Stimulated activated CD8-positive, alpha-beta memory T cell treated with anti-CD3 and anti-CD28 coated beads, Interleukin-15, amount 100 ng/mL, for 48 hours (primary cell): ENCODE measurements at places on chromosomes 4 and X.

GRCh38 chr4:17763931-17764330, 17.5 kb downstream of the FAM184B start:
- no peak for DNase-seq

- no peak for DNase-seq
Measured at GRCh38 chr4:182494103-182494502, 250.9 kb downstream of the TENM3 start.

DNA sequence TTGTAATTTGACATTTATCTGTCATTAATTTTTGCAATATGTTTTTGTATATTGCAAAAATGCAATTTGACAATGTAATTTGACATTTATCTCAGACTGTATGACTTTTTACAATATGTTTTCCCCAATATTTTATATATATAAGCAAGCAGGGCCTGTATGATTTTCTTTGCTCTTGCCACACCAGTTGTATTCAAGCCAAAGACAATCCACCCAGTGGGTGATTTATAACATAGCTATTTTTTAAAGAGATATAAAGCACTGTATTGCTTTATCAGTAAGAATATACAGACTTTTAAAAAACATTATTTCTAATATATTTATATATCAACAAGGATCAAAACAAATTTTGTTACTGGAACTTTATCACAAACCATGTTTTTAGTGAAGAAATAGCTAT, 47.3 kb downstream of the SLIT2 start:
- DNase-seq: no peak

DNA sequence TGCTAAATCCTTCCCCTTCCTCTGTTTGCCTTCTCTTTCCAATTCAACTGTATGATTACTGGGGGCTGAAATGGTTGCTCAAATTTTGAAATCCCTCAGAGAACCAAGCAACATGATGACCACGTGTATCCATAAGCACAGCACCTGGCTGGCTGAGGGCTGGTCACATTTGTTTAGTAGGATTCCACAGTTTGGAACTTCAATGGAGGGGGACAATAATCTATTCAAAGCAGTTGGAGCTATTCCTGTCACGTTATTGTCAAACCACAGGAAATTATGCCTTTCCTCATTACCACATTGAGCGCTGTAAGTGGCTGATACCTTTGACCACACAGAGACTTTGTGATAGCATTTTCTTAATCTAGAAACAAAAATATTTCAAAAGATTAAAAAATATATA, 7.0 kb downstream of the TMSB4X start:
- no peak for DNase-seq

DNA sequence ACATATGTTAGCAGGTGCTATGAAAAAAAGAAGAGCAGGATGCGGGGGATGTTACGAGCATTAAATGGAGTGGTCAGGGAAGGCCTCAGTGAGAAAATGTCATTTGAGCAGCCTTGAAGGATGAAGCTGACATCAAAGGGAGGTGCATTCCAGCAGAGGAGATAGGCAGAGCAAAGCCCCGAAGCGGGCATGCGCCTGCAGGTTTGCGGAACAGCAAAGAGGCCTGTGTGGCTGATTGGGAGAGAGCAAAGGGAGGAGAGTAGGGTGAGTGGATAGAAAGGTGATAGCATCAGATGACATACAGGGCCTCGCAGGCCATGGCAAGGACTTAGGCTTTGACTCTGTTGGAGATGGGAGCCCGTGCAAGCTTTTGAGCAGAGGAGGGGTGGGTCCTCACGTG, 95.4 kb upstream of the GPR50 start:
- no peak for DNase-seq

- no peak for DNase-seq
Measured at GRCh38 chr4:29131304-29131703, 1588.9 kb upstream of the PCDH7 start.

- no peak for DNase-seq
Measured at GRCh38 chrX:39755143-39756032, 342.4 kb downstream of the BCOR start.

GRCh38 chr4:61397174-61397573, 197.0 kb downstream of the ADGRL3 start:
- DNase-seq: no peak

DNA sequence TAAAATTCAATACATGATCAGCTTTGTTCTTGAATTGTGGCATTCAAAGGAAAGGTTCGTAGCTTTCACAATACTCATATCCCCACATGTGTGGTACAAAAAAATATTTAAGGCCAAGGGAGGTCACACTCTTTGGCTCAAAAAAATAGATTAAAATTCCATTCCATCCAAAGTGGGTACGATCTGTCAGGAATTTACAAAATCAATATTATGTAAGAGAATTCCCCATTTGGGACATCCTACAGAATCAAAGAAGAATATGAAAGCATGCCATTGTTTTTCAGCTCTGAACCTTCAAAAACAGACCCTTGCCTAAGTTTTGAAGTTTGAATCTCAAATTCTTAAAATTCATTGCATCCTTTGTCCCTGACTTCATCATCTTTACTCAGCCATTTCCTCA, 85.8 kb downstream of the MID1 start:
- DNase-seq: no peak

DNA sequence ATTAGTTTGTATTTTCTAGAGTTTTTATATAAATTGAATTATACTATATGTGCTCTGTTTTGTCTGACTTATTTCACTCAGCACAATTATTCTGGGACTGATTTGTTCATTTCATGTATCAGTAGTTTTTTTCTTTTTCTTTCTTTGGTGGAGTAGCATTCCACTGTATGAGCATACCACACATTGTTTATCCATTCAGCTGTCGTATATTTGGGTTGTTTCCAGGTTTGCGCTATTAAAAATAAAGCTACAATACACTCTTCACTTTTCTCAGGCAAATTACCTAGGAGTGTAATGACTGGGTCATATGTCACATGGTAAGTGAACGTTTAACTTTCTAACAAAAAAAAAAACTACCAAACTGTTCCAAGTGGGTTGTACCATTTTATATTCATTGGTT, 9.6 kb upstream of the OTUD4 start:
- DNase-seq: no peak

GRCh38 chr4:14254252-14254651, 626.7 kb upstream of the BOD1L1 start:
- no peak for DNase-seq

GRCh38 chr4:38673130-38673978, 9.4 kb downstream of the KLF3 start:
- no peak for DNase-seq

DNA sequence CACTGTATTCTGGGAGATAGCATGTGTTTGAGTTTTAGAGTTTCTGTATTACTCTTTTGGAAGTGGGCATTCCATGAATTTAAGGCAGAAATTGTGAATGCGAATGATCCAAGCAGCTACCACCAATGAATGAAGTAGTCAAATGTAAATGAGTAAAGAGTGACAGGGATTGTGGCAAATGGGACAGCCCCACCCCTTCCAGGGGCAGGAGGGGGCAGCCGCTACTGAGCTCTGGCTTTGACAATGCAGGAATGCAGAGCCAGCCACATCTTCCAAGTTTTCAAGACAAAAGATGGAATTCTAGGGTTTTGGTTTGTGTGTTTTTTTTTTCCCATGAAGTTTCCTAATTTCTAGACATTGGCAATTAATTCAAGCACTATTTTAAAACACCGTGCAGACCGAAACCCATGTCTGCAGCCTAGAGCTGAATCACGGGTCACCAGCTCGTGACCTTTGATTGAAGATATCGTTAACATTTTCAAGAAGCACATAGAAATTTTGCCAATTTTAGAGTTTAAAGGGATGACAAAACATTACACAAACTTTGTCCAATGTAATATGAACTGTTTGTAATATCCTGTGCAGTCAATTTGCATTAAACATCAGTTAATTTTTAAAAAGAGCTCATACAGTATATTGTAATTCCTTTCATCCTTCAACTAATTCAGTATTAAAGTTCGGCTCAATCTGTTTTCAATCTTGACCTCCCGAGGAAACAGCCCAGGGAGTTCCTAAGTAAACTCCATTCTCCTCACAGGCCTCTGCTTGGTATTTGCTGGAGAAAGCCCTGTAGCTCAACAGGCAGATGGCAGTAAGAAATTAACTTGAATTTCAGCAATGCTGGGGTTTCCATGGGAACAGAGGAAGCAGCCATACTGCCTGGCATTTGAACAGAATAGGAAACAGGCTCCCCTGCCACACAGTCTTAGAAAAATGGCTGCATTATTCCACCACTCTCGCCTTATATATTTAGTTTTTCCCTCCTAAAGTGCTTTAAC, 83.4 kb downstream of the UCHL1 start:
- DNase-seq: no peak

DNA sequence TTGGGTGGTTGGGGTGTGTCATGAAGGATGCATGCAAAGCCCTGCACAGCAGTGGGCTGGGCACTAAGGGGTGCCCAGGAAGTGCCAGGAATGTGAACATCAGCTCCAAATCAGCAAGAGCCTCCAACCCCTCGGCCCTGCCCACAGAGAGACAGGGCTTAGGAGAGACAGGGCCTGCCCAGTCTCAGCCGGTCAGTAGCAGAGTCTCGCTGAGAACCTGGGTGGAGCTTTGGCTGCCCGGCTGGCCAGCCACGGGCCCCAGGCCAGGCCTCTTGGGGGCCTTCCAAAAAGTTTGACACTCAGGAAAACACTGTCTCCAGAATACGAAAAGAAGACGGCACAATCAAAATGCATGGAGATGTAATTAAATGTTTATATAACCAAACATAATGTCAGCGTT, 4.3 kb upstream of the MXD4 start:
- no peak for DNase-seq

DNA sequence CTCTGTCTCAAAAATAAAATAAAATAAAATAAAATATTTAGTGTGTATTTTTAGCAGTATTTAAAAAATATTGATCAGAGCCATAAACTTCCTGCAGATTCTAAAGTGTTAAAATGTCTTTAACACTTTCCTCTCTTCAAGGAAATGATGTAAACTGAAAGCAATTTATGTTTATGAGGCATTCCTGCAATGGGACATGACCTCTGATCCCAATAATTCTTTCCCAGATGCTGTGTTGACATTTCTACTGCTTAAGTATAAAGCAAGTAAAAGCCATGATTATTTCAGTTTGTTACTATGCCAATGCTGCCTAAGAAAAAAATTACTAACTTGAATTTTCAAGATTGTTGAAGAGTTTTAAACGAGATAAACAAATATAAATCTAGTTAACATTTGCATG, 29.0 kb downstream of the COQ2 start:
- no peak for DNase-seq

- DNase-seq: no peak
Measured at GRCh38 chrX:39811376-39811775, 286.4 kb downstream of the BCOR start.

DNA sequence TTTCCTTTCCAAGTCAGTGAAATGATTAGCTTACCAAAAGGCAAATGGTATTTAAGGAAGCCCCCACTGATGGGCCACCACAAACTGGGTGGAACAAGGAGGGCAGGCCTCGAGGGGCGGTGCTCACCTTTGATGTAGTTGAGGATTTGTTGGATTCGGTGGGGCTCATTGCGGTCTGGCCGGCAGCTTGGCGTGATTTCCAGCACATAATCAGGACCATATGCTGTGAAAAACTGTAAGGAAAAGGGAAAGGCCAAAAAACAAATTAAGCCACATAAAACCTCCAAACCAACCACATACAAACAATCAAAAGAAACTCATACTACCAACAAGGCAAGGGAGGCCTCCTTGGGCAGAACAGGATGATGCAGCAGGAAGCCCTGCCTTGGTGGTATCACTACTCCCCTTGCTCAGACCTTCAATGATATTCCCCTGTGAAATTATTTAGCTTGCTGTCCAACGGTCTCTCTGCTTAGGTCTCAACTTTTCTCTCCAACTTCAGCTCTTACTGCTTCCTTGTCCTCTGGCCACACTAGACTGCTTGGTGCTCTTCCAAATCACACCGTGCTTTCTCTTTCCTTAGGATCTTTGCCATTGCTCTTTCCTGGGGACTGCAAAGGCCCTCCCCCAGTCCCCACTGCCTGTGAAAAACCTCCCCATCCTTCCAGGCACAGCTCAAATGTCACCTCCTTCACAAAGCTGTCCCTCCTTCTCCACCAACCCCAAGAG, 46.1 kb upstream of the CITED1 start:
- no peak for DNase-seq

DNA sequence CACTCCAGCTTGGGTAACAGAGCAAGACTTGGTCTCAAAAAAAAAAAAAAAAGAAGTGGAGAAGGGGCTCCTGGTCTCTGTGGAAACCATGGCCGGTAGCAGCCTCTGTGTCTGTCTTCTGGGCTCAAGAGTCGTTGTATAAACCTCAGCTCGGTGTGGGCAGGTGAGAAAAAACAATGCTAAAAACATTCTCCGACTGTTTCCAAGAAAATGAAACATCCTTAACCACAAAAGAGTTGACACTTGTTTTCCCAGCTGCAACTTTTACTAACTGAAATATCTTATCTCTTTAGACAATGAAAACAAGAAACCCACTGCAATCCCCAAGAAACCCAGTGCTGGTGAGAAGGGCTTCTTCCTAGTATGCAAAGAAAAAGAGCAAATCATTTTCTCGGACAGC, 26.2 kb downstream of the CD99 start:
- DNase-seq: no peak

GRCh38 chr4:95027905-95028618, 270.3 kb downstream of the BMPR1B start:
- DNase-seq: no peak

DNA sequence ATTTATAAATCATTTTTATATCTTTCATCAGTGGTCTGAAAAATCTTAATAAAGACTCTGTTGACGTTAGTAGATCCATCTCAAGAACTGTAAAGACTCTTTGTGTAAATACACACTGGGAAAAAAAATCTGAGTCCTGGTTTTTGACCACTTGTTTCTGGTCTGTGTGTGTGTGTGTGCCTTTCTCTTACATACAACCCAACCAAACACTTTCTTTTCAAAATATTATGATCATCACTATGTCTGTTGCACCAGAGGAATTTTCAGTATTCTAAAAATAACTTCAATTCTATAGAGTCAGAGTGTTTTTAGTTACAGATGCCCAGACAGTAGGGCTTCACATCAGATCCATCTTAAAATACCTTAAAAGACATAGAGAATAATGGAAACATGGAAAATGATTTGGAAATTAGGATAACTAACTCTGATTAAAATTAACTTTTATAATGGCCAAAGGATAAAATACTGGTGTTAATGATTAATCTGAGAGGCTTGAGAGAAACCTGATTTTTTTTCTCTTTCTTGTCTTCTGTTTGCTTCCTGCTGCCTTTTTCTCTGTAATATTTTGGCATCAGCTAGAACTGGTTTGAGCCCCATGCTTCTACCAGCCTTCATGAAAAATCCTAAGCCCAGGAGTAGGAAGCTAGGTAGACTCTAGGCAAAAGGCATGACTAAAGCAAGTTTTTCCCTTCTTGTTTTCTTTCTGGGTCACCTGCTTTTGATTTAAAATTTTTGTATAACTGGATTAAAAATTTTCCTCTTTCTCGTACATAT, 99.7 kb downstream of the ATXN3L start:
- no peak for DNase-seq
